ENCODE measurements at places on chromosomes 16 and 17.

GRCh38 chr17:82300707-82301270, 16.6 kb downstream of the CD7 start:
- DNase-seq: peak; percentile 29

DNA sequence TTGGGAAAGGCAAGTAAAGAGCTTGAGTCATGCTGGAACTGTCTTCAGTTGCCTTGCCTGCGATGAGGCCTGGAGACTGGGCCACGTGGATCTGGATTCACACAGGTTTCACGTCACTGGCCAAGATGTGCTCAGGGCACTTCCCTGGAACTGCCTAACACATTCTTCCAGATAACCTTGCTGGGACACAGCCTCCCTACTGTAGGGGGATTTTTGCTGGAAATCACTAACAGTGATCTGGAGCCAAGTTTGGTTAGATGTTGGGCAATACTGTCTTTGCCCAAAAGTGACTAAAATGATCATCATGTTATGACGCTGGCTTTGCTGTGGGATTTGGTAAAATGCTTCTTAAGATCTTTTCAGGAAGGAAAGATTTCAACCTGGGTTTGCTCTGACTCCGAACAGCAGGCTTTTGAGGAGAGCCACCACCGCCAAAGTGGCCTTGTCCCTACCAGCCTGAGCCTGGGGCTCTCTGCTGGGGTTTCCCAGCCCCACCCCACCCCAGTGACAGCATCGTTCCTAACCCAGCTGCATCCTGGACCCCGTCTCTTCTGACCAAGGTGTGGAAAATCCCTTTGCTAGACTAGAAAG, 14.7 kb downstream of the C1QTNF1 start:
- DNase-seq: peak; percentile 94

DNA sequence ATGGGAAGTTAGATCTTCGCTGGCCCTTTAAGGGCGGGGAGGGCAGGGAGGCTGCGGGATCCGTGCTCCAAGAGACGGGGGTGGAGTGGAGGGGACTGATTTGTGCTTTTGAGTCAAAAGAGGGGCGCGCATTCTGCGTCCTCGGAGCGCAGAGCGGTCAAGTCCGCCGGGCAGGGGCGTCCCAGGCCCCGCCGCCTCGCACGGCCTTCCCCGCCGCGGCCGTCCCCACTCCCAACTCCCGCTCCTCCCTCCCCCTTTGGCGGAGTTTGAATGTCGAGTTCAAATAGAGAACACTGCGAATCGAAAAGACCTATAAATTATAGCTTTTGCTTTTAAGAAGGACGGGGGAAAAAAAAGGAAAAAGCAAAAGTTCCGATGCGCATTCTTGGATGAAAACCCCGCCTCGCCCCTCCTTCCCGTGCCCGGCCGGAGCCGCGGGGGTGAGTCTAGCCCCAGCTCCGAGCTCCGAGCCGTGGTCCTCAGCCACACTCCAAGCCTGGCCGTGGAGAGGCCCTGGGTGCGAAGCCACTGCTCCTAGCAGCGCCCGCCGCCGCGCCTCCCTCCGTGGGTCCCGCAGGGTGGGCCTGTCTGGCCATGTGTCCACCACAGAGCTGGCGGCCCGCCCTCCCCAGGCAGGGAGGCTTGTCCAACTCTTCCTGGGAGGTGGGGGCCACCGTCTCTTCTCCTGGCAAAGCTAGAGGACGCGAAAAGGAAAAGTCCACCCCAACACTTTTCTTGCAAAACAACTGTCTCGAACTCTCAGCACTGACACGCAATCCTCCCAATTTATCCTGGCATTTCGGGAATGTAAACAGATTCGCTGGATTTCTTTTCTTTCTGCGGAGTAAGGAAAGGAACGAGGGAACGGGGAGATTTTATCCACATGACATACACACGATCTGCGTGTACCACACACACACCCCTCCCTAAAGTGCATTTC, 3.6 kb downstream of the CBX8 start:
- no peak for DNase-seq

- no peak for DNase-seq
Observed at GRCh38 chr16:75248536-75249380, 2.7 kb downstream of the BCAR1 start.

GRCh38 chr17:75850928-75851692, 4.0 kb downstream of the WBP2 start:
- no peak for DNase-seq

DNA sequence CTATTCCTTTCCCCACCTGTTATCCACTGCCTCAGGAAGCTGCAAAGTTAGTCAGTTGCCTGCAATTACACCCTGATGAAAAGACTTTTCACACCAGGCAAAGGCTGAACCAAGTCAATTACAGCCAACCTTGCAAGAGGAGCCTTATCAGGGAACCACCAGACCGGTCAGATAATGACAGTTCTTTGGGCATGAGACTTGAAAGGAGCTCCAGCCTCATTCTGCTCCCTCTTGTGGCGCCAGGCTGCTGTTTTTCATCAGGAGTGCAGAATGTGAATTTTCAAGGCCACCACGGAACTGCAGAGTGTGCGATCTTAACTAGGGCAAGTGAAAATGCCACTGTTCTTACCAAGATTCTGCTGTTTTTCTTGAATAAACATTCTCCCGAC, 22.5 kb downstream of the DNAI2 start:
- peak; percentile 67 for DNase-seq

DNA sequence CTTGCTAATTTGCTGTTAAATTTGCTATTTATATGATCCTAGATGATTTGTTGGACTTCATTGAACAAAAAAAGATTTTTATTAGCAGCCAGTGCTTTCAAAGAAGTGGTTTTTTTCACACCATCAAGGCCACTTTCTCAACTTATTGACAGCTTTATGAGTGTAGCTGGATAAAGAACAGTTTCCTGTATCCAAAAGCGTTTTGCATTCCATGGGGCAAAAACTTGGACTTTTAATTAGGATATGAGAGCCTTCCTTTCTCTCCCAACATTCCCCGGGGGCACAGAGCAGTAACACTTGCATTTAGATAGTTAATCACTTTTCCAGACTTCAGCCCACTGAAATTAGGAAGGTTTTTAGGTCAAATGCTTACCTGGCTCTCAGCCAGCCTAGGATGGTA, 177.1 kb upstream of the ELAC2 start:
- no peak for DNase-seq
